ENCODE measurements at places on chromosomes 11 and 22.

DNA sequence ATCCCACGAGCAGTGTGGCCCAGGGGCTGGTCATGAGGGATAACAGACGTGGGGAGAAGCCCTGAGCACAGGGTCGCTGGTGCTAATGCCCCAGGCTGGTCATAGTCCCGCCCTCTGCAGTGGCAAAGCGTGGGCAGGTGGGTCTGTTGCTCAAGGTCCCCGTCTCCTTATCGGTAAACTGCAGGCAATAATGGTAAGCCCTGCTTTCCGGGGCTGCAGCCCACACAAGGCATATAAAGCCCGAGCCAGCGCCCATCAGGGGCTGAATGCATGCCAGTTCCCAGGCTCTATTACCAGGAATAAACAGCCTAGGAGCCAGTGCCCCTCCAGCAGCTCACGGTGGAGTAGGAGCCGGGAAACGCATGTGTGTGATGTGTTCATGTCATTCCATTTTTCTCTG is 261.0 kb downstream of the BRD1 start:
- no peak for DNase-seq

- no peak for DNase-seq
These were observed 11.6 kb upstream of the OOSP4B start for GRCh38 chr11:60005360-60005759.

- no peak for DNase-seq
These were observed 26.0 kb downstream of the TENM4 start for GRCh38 chr11:79414644-79415317.

GRCh38 chr11:96969251-96969650 is 579.4 kb downstream of the JRKL start:
- no peak for DNase-seq

GRCh38 chr11:63917692-63918506 is 935 bp upstream of the RCOR2 start:
- peak; percentile 63 for DNase-seq

GRCh38 chr11:64637334-64638017 is 46.5 kb downstream of the SLC22A12 start:
- no peak for DNase-seq

- DNase-seq, result no peak
These were observed 31.2 kb upstream of the SMTN start for GRCh38 chr22:31049815-31050420.

DNA sequence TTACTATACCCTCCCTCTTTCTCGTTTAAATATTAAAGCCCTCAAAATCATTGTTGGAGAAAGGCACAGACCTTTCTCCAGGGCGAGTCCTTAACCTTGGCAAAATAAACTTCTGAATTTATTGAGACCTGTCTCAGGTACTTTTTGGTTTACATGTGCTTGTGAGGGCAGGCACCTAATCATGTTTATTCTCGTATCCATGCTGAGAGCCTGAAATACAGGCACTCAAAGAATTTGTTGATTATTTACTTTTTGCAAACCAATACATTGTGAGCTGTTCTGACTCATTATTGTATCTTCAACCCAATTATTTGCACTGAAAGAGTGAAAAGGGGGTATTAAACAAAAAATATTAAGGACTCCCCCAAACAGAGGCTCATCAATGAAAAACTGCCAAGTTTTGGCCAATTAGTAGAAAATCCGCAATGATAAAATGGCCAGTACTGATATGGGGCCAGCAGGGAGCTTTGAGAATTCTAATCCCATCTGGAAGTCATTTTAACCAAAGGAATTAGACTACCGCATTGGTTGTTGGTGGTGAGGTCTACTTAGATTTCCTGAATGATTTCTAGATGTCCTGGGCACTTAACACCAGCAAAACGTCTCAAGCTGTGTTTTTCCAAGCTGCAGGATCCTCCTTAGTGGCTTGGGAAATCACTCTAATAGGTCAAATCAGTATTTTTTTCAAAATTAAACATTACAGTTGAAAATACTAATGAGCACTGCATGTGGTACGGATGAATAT is 157.3 kb downstream of the SWAP70 start:
- no peak for DNase-seq

GRCh38 chr11:59173964-59174663 is 2.2 kb downstream of the DTX4 start:
- DNase-seq, result no peak

DNA sequence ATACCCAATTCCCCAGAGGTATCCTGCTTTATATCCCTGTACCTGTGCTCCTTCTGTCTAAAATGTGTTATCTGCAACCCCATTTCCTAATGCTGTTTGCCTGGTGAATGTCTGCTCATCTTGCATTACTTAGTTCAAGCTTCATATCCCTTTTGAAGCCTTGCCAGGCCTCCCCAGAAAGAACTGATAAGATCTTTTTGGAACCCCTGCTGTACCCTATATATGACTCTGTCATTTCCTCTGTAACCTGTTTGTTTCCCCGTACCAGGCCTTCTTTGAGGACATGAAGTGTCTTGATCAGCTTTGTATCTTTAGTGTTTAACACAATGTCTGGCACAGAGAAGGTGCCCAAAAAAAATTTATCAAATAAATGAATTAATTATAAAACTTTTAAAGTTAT is 77.6 kb downstream of the LIF start:
- DNase-seq, result no peak

GRCh38 chr11:130827451-130828377 is 88.6 kb downstream of the SNX19 start:
- no peak for DNase-seq

GRCh38 chr11:117130879-117131278 is 13.2 kb upstream of the PAFAH1B2 start:
- no peak for DNase-seq

GRCh38 chr11:134243913-134244312 is 9.2 kb downstream of the THYN1 start:
- DNase-seq, result no peak

DNA sequence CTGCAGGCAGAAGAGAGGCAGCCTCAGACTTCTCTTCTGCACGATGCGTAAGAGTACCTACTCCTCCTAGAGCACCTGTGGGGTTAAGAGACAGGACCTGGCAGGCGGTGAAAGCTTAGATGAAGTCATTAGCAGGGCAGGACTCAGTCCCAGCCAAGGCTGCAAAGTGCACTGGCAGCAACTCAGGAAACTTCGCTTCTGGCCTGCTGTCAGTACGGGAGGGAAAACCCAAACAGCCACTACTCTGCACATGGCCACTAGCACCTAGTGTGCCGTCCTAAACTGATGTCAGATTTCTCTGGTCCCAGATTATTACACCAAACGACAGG is 8.8 kb upstream of the KLHL35 start:
- DNase-seq, result no peak

- DNase-seq, result no peak
These were observed 87.0 kb downstream of the GRK3 start for GRCh38 chr22:25651332-25652085.

Data from thymus (tissue), 14 donors.